ENCODE measurements at places on chromosomes 5 and 9. TPM values are rescaled to one million over a fixed set of nuclear protein-coding genes. Genes with fewer than 3 reads are reported as not detected.

The DMRT1 gene
- total RNA-seq = not detected

The PFN3 gene
- not detected for total RNA-seq

The MAST4 gene
- total RNA-seq = 28.8 TPM

The OGN gene
- total RNA-seq = not detected

The HTR1A gene
- total RNA-seq = not detected

The FOXD4 gene
- total RNA-seq = not detected

The LCN2 gene
- not detected for total RNA-seq
